Head of caudate nucleus (tissue), 42 donors: ENCODE measurements at places on chromosomes 6 and 20.

DNA sequence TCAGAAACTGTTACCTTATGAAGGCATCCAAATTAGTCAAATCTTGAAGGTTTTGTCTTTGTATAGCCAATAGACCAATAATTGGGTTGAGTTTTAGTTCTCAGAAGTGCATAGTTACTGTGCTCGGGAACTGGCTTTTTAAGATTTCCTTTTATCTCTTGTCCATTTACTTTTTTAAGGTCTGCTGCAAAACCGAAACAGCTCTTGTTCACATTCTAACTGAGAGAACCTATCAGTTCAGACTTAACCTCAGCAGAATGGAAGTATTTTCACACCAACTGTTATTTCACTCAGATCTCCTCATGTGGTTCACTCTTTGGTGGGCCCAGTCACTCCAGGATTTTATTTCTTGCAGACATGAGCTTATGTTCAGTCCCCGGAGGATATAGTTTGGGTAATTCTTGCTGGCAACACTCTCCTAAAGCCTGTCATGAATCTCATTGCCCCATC lies 55.5 kb downstream of the TPBG start:
- DNase-seq = no peak

GRCh38 chr20:57268399-57269076 lies 2.1 kb upstream of the BMP7 start:
- no peak for DNase-seq

GRCh38 chr6:100065348-100065747 lies 71.3 kb upstream of the MCHR2 start:
- no peak for DNase-seq

DNA sequence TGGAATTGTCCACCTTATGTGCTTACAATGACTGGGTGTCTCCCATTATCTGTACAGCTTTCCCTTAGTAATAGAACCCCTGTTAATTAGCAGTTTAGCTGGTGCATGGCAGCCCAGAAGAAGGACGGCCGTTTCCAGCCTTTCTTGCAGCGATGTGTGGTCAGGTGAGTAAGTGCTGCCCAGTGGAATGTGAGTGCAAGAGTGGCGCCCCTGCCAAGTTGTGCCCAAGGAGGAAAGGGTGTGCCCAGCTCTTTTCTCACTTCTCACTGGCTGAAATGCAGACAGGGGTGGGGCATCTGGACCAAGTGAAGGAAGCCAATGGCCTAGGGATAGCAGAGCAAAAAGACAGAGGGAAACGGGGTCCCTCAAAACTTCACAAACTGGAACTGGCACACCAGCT lies 296.8 kb downstream of the PREX1 start:
- DNase-seq = no peak
